CD8-positive, alpha-beta memory T cell (primary cell): ENCODE measurements at places on chromosomes 11 and 22. TPM values are rescaled to one million over a fixed set of nuclear protein-coding genes. Genes with fewer than 3 reads are reported as not detected.

Gene FXYD2
- 8.0 TPM for total RNA-seq

Gene OOSP4A
- total RNA-seq: not detected

Gene FOSL1
- total RNA-seq: 26.4 TPM

Gene APOA1
- 0.33 TPM for total RNA-seq

Gene HORMAD2
- total RNA-seq: not detected

DNA sequence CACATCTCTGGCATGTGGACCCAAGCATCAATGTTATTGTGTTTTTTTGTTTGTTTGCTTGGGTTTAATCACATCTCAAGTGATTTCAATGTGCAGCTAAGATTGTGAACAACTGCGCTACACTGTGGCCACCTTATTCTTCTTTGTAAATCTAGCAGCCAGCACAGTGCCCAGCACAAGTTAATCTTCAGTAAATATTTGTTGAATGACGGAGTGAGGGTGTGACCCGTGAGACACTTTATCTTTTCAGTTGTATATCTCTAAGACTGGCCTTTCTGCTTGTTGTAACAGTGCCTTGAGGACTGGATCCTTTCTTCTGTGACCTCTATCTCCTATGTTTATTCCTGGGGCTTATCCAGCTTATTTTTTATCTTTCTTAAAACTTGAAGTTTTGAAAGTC lies 21.4 kb upstream of the AMOTL1 start:
- H3K36me3 ChIP-seq: no peaks in the 10 kb centered on the region
- H3K4me1 ChIP-seq: no peaks in the 10 kb centered on the region
- no peaks in the 10 kb centered on the region for H3K27me3 ChIP-seq
- H3K4me3 ChIP-seq: no peak overlapping the region
- DNase-seq: no peak

- H3K27me3 ChIP-seq: no peaks in the 10 kb centered on the region
- H3K4me1 ChIP-seq: no peaks in the 10 kb centered on the region
- H3K36me3 ChIP-seq: no peaks in the 10 kb centered on the region
- H3K4me3 ChIP-seq: no peak overlapping the region
- H3K27ac ChIP-seq: no peak overlapping the region
Measured at GRCh38 chr22:47084226-47084625, 321.8 kb downstream of the TBC1D22A start.

GRCh38 chr11:45048870-45049691 lies 97.4 kb upstream of the PRDM11 start:
- no peaks in the 10 kb centered on the region for H3K27me3 ChIP-seq
- no peaks in the 10 kb centered on the region for H3K4me1 ChIP-seq
- no peak overlapping the region for H3K27ac ChIP-seq
- no peaks in the 10 kb centered on the region for H3K36me3 ChIP-seq

GRCh38 chr11:32396991-32397390 lies 38.3 kb downstream of the WT1 start:
- no peaks in the 10 kb centered on the region for H3K4me1 ChIP-seq
- DNase-seq: no peak
- H3K27ac ChIP-seq: no peak overlapping the region
- no peaks in the 10 kb centered on the region for H3K36me3 ChIP-seq

DNA sequence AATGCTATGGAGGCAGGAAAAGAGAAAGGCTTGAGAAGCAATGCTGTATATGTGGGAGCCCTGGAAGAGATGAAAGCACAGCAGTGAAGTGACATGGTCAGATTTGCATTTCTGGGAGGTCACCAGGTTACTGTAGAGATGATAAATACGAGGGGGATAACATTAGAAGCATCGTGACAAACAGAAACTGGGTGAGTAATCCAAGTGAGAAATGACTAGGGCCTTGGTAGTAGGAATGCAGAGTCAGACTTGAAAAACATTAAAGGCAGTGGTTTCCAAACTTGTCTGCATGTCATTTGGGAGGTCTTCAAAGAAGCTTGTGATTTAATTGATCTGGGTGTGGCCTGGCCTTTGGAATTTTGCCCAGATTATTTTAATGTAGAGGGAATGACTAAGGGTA lies 43.9 kb downstream of the CCDC34 start:
- H3K4me1 ChIP-seq: no peaks in the 10 kb centered on the region
- H3K4me3 ChIP-seq: no peak overlapping the region
- H3K27me3 ChIP-seq: no peaks in the 10 kb centered on the region
- no peak overlapping the region for H3K27ac ChIP-seq
- no peaks in the 10 kb centered on the region for H3K36me3 ChIP-seq

DNA sequence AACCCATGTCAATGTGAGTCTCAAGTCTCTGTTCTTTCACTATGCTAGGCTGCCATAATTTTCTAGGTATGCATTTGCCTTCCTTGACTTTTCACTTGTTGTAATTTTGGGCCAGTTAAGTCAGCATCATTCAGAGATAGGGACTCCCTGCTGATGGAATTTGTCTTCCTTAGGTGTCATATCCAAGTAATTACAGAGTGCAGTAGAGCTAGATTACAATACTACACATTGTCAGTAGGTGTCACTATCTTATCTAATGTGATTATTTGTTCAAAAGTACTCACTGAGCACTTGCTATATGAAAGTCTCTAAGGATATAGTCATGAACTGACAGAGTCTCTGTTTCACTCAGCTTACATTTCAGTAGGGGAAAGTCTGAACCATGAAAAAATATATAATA lies 25.0 kb upstream of the SYN3 start:
- no peak for DNase-seq
- no peaks in the 10 kb centered on the region for H3K36me3 ChIP-seq
- H3K4me1 ChIP-seq: no peaks in the 10 kb centered on the region
- no peak overlapping the region for H3K27ac ChIP-seq
- H3K4me3 ChIP-seq: no peak overlapping the region

DNA sequence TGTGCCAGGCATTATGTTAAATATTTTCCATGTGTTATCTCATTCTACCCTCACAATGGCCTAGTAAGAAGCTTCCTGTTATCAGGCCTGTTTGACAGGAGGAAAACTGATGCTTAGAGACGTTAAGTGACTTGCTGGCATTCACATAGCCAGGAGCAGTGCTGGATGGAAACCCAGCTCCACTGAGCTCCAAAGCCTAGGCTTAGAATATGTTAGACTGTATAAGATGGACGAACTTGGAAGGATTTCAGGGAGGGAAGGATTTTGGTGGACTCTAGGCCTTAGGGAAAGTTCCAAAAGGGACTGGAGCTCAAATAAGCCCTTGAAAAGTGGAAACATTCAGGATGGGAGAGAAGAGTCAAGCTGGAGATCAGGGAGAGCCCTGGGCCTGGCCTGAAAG lies 2.1 kb downstream of the CD44 start:
- no peak for DNase-seq
- peak overlapping the region; percentile 82 for H3K4me3 ChIP-seq
- H3K4me1 ChIP-seq: peaks cover 60% of the 10 kb centered on the region
- peak overlapping the region; percentile 95 for H3K27ac ChIP-seq
- no peaks in the 10 kb centered on the region for H3K27me3 ChIP-seq
- no peaks in the 10 kb centered on the region for H3K36me3 ChIP-seq

DNA sequence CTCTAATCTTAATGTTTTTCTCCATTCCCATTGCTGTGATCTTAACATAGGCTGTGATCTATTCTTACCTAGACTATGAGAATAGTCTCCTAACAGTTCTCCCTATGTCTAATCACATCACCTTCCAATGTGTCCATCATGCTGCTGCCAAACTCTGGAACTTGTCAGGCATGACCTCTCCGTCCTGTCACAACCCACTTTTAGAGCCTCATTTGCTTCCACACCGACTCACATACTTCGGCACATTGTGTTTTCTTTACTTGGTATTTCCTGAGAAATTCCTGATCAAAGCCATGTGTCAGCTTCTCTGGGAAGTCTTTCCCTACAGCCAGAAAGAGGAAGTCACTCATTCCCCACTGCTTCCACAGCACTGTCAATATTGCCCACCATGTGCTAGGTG lies 40.5 kb upstream of the BIRC3 start:
- no peak overlapping the region for H3K27ac ChIP-seq
- DNase-seq: no peak
- H3K36me3 ChIP-seq: no peaks in the 10 kb centered on the region
- peaks cover 6% of the 10 kb centered on the region for H3K27me3 ChIP-seq
- no peaks in the 10 kb centered on the region for H3K4me1 ChIP-seq

DNA sequence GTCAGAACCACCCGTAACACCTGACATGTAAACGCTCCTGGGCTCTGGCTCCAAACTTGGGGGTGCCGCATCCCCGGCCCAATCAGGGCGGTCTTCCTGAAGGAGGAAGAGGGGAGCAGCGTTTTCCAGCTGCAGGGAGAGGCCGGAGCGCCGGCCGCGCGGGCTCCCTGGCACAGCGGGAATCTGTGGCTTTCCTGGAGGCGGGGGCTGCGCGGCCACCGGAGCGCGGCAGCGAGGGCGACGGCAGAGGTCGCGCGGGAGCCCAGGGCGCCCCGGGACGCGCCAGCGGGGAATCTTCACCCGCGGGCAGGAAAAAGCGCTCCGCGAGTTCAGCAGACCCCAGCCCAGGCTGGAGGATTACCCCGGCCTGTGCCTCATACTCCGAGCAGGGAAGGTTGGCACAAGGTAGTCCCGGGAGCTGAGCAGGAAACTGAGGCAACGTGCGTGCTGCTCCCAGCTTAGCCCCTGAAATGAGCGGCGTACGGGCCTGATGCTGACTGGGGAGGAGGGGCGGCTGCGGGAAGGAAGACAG lies 600 bp upstream of the ESAM start:
- DNase-seq: no peak
- H3K27me3 ChIP-seq: peaks cover 42% of the 10 kb centered on the region
- peak overlapping the region; percentile 24 for H3K27ac ChIP-seq
- H3K4me3 ChIP-seq: peak overlapping the region; percentile 68
- H3K4me1 ChIP-seq: peaks cover 31% of the 10 kb centered on the region

GRCh38 chr22:36052505-36052941 lies 23.9 kb upstream of the RBFOX2 start:
- no peaks in the 10 kb centered on the region for H3K4me1 ChIP-seq
- H3K27me3 ChIP-seq: no peaks in the 10 kb centered on the region
- peak overlapping the region; percentile 49 for H3K27ac ChIP-seq
- no peak overlapping the region for H3K4me3 ChIP-seq

GRCh38 chr11:1083621-1084551 lies 9.2 kb downstream of the MUC2 start:
- no peaks in the 10 kb centered on the region for H3K4me1 ChIP-seq
- no peaks in the 10 kb centered on the region for H3K36me3 ChIP-seq

DNA sequence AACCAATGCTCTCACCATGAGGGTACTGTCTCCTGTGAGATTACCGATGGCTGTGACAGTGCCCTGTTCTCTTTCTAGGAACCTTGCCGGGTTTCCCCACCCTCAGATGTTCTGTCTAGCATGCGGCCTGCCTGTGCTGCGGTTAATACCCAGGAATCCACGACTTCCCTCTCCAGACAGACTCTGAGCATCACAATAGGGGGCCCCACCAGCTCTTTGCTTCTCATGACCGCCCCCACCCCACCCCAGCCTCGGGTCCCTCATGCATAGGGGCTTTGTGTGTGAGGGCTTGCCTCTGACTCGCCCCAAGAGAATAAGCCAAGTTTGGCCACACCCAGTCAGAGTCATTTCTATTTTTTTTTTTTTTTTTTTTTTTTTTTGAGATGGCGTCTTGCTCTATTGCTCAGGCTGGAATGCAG lies 10.3 kb downstream of the PARVG start:
- H3K4me3 ChIP-seq: no peak overlapping the region
- DNase-seq: no peak
- H3K27me3 ChIP-seq: no peaks in the 10 kb centered on the region
- peaks cover 5% of the 10 kb centered on the region for H3K36me3 ChIP-seq
- peaks cover 35% of the 10 kb centered on the region for H3K4me1 ChIP-seq

DNA sequence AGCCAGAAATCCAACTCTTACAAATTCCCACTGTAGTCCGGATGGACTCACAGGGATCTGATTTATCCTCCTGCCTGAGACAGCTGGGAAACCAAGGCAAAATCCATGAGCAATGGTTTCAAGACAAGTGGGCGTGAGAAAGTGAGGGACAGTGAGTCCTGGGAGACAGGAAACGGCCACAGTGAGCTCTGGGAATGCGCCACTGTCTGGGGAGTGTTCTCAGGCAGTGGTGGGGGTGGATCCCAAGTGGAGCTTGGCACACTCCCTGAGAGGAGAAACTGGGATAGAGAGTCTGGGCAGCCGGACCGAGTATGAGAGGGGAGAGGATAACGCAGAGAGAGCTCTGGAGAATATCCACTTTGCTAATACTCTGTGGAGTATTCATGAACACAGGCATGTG lies 9.8 kb downstream of the IL17REL start:
- no peak overlapping the region for H3K4me3 ChIP-seq
- no peak for DNase-seq
- H3K27ac ChIP-seq: no peak overlapping the region
- H3K36me3 ChIP-seq: no peaks in the 10 kb centered on the region
- H3K27me3 ChIP-seq: no peaks in the 10 kb centered on the region

DNA sequence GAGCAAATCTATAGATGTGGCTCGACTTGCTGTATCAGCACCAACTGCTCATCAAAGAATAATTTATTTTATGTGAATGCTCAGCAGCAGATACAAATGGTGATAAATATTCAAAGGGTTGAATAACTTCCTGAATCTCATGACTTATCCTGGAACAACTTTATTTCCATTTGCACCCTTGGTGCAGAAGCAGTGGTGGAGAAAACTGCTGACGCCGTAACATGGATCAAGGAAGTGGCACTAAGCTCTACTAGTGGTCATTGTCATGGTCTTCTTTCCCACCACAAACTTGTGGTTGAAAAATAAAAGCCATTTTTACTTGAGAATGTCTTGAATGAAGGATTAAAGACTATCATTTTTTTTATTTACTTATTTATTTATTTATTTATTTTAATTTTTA lies 14.6 kb downstream of the MARK2 start:
- H3K4me3 ChIP-seq: no peak overlapping the region
- no peaks in the 10 kb centered on the region for H3K27me3 ChIP-seq
- H3K4me1 ChIP-seq: peaks cover 67% of the 10 kb centered on the region
- no peaks in the 10 kb centered on the region for H3K36me3 ChIP-seq

DNA sequence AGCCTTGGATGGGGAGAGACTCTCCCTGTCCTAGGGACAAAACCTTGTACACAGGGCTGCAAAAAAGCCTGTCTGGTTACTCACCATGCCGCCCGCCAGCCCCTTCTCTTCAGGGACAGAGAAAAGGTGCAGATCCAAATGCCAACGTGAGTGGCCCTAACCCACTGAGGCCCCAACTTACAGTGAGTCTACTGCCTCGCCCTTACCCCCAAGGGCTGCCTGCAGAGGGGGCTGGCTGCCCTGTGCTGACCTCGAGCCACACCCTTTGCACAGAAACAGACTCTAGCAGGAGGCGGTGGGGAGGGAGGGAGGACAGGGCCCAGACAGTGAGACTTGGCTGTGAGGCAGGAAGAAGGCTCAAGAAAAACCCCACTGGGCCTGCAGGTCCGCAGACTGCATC lies 13.6 kb upstream of the CHST1 start:
- no peak overlapping the region for H3K27ac ChIP-seq
- H3K36me3 ChIP-seq: no peaks in the 10 kb centered on the region
- H3K4me1 ChIP-seq: no peaks in the 10 kb centered on the region
- H3K27me3 ChIP-seq: no peaks in the 10 kb centered on the region
